CD4-positive, alpha-beta memory T cell (primary cell): ENCODE measurements at places on chromosomes 12 and 14.

DNA sequence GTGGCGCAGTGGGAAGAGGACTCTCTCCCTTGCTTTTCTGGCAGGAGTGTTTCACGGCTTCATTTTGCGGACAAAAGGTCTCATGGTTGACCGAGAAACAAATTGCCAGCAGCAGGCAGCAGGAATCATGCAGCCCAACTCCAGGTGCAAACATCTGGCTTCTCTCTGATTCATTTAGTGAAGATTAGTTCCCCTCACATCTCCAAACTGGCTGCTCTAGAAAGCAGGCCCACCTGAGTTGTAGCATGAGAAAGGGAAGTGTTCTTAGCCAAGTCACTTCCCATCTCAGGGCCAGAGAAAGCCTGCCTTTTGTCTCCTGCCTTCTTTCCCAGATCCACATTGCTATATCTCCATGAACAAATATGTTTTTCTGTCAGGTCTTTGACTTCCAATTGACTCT is 120.8 kb upstream of the CCDC196 start:
- no peak for DNase-seq

DNA sequence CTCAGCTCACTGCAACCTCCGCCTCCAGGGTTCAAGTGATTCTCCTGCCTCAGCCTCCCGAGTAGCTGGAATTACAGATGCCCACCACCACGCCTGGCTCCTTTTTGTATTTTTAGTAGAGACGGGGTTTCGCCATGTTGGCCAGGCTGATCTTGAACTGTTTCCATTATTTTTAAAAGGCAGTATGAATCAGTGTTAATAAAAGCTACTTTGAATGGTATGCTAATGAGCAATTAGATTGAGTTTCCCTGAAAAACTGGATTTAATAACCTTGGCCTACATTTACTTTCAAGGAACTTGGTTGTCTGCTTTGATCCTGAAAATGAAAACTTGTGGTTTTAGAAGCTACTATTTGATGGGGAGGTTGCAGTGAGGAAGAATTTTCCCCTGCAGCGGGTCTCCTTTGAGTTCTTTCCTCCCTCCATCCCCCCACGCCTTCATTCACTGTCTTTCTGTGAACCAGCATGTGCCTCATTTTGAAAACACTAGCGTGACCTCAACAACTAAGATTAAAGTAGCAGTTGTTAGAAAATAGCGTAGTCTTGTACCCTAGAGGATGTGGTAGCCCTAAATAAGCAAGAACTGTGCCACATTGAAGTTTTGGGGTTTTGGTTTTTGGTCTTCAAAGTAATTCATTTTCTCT is 17.8 kb upstream of the RPS6KA5 start:
- DNase-seq = peak; percentile 83

- no peak for DNase-seq
Measured at GRCh38 chr12:90112666-90113065, 404.0 kb upstream of the ATP2B1 start.

DNA sequence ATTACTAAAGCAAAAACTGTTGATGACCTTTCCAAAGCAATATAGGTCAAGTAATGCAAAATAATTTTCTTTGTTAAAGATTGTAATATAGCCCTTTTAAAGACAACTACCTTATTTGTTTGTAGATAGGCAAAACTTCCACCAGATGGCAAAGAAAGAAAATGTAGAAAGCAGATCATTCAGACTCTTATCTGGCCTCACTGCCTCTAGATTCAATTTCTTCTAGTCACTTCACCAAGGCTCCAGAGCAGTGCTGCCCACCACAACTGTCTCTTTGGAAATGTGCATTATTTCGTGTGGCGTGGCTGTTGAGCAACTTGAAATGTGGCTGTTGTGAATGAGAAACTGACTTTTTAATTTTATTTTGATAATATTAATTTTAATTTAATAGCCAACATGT is 127.1 kb downstream of the ITPR2 start:
- no peak for DNase-seq

- no peak for DNase-seq
Measured at GRCh38 chr14:29684926-29685325, 242.7 kb downstream of the PRKD1 start.
